ENCODE measurements at places on chromosomes 11 and 22.
A peak's percentile ranks its signal among the peaks of the same experiment; 100 is the strongest.

DNA sequence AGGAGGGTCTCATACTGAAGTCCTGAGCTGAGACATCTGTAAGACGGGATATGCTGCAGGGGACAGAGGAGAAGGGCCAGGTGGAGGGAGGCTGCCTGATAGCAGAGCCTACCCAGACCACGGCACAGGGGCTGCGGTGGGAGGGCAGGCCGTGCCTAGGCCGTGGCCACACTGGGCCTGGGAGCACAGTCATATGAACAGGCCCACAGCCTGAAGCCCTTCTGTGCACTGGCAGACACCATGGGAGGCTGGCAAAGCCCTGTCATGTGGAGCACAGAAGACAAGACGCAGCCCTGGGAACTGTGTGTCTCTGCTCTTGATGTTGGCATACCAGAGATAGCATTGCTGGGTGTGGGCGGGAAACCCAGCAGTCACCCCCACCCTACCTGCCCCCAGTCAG lies 3.3 kb downstream of the SPATA19 start:
- no peak for DNase-seq

GRCh38 chr11:34425360-34425759 lies 13.4 kb upstream of the CAT start:
- DNase-seq: no peak

GRCh38 chr22:48112687-48113521 lies 1350.5 kb downstream of the TBC1D22A start:
- DNase-seq: no peak

GRCh38 chr11:43925932-43926505 lies 16.4 kb upstream of the C11orf96 start:
- no peak for DNase-seq

DNA sequence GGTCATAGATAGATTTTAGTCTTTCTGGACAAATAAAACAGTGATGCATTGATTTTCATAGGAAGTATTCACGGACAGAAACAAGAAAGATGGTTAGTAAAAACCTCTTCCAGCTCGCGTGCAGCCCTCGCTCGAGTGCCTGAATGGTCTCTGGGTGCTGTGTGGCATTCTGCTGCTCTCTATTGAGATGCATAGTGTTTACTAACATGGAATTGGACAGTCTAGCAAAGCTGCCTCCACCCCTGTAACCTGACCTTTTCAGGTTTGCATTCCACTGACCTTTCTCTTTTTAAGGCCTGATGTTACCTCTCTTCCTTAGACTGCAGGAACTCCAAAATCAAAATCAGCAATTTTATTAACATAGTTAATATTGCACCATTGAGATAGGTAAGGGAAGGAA lies 643.4 kb downstream of the JRKL start:
- no peak for DNase-seq

DNA sequence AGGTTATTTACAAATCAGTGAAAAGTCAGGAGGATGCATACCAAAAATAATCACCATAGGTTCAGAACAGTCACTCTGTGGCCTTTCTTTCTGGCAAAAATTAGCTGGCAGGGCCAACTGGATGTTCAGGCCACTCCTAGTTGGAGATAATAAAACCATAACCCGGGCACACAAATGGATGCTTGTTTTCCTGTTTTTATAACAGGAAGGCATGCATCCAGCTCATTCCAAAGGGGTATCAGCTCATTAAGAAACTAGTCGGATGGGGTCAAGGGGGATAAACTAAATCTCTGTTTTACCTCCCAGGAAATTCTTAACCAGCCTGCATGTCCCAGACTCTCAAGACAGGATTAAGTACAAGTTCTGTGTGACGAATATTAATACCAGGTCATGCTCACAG lies 81.0 kb downstream of the FBXO7 start:
- no peak for DNase-seq

DNA sequence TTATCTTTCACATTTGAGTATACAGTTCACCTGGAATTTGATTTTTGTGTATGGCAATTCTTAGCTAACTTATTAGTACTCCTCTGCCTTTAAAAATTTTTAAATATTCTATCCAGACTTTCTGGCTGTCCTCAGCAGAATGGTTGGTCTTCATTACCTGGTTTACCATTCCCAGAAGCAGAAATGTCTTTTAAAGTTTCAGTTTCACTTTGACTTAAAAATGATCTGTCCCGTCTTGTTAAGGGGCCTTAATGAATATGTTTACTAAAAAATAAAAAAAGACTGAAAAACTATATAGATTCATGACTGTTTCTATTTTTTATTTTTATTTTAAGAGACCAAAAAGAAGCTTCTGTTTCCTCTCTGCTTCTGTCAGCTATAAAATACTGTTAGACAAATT lies 70.5 kb upstream of the TNRC6B start:
- DNase-seq: peak; percentile 50

- peak; percentile 62 for DNase-seq
Measured at GRCh38 chr11:9008011-9008550, 4.3 kb upstream of the NRIP3 start.

DNA sequence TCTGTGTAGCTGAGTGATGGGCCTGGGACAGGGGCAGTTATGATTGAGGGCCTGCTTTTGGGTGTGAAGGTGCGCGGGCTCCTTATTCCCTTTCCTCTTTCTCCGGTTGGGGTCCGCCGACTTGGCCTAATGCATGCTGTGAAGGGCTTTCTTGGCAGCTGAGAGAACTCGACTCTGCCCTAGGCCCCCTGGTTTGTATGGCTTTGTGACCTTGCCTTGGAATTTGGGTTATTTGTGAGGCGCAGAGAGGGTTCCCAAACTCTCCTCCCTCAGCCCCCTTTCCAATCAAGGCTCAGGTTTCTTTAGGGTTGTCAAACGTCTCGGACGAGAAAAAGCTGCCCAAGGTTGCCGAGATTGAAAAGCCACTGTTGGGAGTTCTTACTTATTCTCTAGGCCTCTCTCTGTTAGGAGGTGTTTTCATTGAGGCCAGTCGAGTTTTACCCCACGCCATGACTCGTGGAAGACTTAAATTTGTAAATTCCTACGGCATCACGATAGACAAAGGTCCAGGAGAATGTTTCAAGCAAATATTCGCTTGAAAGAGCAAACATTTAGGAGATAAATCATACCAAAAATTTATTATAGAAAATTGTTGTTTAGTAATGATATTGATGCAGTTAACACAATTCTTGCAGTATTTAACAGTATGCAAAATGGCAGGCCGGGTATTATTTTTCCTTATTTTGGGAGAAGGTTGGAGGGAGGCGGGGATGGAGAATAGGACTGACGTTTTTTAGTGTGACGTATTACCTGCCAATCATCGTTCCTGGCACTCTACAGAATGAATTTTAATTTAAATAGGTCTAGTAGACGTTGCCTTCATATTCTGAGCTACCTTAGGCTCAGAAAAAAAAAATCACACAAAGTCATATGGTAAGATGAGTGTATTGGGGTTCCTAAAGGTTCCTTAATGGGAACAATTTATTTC lies 689 bp downstream of the PDHX start:
- DNase-seq: peak; percentile 9

GRCh38 chr22:20240447-20240764 lies 27.7 kb downstream of the RTN4R start:
- DNase-seq: no peak

- no peak for DNase-seq
Measured at GRCh38 chr11:113992459-113993110, 17.7 kb downstream of the HTR3A start.

DNA sequence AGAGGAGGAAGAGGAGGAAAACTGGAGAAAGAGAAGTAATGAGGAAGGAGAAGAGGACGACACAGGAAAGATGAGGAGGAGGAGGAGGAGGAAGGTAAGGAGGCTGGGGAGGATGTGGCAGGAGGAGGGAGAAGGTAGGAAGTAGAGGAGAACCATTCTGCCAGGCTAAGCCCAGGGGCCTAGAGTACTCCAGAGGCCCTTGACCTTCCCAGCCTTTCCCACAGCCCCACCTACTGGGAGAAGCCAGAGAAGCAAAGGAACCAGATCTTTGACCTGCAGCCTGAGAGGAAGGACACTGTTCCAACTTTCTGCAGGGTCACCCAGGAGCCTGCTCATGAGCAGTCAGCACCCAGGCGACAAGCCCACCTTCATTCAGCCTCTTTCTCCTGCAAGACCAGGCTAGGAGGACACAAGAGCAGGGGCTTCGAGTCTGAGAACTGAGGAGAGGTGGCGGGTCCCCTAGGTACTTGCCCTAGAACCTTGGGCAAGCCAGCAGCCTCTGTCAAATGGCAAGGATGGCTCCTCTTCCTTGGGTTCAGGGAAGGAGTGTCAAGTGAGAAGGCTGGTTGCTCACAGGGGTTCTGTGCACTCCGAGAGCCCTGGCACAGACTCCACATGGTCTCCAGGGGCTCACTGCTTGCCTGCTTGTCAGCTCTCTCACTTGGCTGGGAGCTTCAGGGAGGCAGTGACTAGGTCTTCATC lies 27.9 kb upstream of the OAF start:
- no peak for DNase-seq

GRCh38 chr11:66844496-66845142 lies 1.4 kb downstream of the RCE1 start:
- DNase-seq: no peak
